Activated CD8-positive, alpha-beta memory T cell treated with anti-CD3 and anti-CD28 coated beads, Interleukin-2, amount 10 ng/mL, durations not matched to agents 7 days and 5 days (primary cell): ENCODE measurements at places on chromosomes 5 and 9. TPM values are rescaled to one million over a fixed set of nuclear protein-coding genes. Genes with fewer than 3 reads are reported as not detected.

The IFNA2 gene
- not detected for total RNA-seq

The ABLIM3 gene
- total RNA-seq: 0.21 TPM

The IFNA13 gene
- not detected for total RNA-seq

The OBP2B gene
- not detected for total RNA-seq

The DMRT2 gene
- not detected for total RNA-seq

The SLC36A2 gene
- not detected for total RNA-seq

The BARHL1 gene
- total RNA-seq: not detected

The DOLPP1 gene
- 18.5 TPM for total RNA-seq

The PCDHGC5 gene
- not detected for total RNA-seq

The CLTA gene
- 156 TPM for total RNA-seq

The CXXC5 gene
- 1.8 TPM for total RNA-seq

The SHOC1 gene
- not detected for total RNA-seq

The AK1 gene
- total RNA-seq: 33.6 TPM

The ANKRD31 gene
- 0.26 TPM for total RNA-seq

The ADAMTSL1 gene
- not detected for total RNA-seq

The PNPLA7 gene
- 3.2 TPM for total RNA-seq

The BASP1 gene
- total RNA-seq: 0.75 TPM

The PCDHB16 gene
- not detected for total RNA-seq

The C6 gene
- not detected for total RNA-seq

The CCL28 gene
- 10.0 TPM for total RNA-seq

The RANBP3L gene
- not detected for total RNA-seq

The IFNA21 gene
- total RNA-seq: not detected

The INSL6 gene
- not detected for total RNA-seq

The BARX1 gene
- not detected for total RNA-seq

The NSG2 gene
- not detected for total RNA-seq

The KCNT1 gene
- total RNA-seq: not detected

The HOMER1 gene
- total RNA-seq: 5.2 TPM

The PPP3R2 gene
- not detected for total RNA-seq

The DOK3 gene
- total RNA-seq: 5.7 TPM

The PCDHA1 gene
- total RNA-seq: not detected

The GTF3C4 gene
- total RNA-seq: 11.8 TPM

The IL9 gene
- not detected for total RNA-seq

The PCDHA6 gene
- not detected for total RNA-seq

The ADAMTS6 gene
- total RNA-seq: 2.8 TPM

The OR1Q1 gene
- not detected for total RNA-seq

The SPAAR gene
- total RNA-seq: not detected

The FST gene
- 0.47 TPM for total RNA-seq
